Fibroblast of villous mesenchyme (primary cell): ENCODE measurements at places on chromosomes 4 and X. TPM values are rescaled to one million over a fixed set of nuclear protein-coding genes. Genes with fewer than 3 reads are reported as not detected.

The CXCL8 gene
- 25.1 and 294 TPM in 2 replicates for total RNA-seq

The GABRG1 gene
- not detected in 2 replicates for total RNA-seq

The SMARCA1 gene
- total RNA-seq = 64.7 and 93.3 TPM in 2 replicates

The SLC7A11 gene
- total RNA-seq = 74.1 and 94.1 TPM in 2 replicates

The ELF2 gene
- 40.3 and 45.8 TPM in 2 replicates for total RNA-seq

The CFAP299 gene
- total RNA-seq = 2.6 and 3.9 TPM in 2 replicates

The PDGFRA gene
- 208 and 295 TPM in 2 replicates for total RNA-seq

The ADAD1 gene
- not detected in 2 replicates for total RNA-seq

The SPOCK3 gene
- not detected in 2 replicates for total RNA-seq

The PCSK1N gene
- total RNA-seq = 0.32 TPM in 1 of 2 replicates, not detected in the other

The SMAD1 gene
- total RNA-seq = 33.2 and 33.8 TPM in 2 replicates

The PPP4R3C gene
- total RNA-seq = not detected in 2 replicates

The ZCCHC12 gene
- under 0.01 TPM in 1 of 2 replicates, not detected in the other for total RNA-seq

The CNGA2 gene
- total RNA-seq = not detected in 2 replicates

The HSFX4 gene
- not detected in 2 replicates for total RNA-seq

The TRPC5OS gene
- total RNA-seq = not detected in 2 replicates

The BRS3 gene
- not detected in 2 replicates for total RNA-seq

The CT45A1 gene
- not detected in 2 replicates for total RNA-seq
